Activated T-helper 1 cell treated with anti-CD3 and anti-CD28 coated beads, Interleukin-12 subunit alpha, Interleukin-12 subunit beta, Interleukin-2, Interleukin-4 antibody, amounts not matched to agents 30 ng/mL and 10 ng/mL and 1 ng/mL, durations not matched to agents 14 hours and 24 hours and 36 hours (primary cell): ENCODE measurements at places on chromosomes 4 and X.

DNA sequence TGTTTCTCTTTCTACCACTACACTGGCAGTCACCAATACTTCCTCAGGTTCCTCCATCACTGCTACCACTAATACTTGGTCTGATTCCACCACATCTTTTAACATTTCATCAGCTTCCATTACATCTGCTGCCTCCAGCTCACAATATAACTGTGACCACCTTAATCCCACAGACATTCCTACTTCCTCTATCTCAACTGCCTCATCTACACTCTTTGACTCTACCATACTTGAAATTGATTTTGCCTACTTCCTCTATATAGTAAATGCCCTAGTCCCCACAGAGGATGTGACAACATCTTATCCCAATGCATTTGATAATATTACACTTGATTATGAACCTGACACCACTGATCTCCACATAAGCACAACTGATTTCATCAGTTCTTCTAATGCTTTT lies 29.0 kb downstream of the OPRPN start:
- no peak overlapping the region for H3K27ac ChIP-seq
- H3K4me1 ChIP-seq = no peaks in the 10 kb centered on the region
- H3K27me3 ChIP-seq = no peaks in the 10 kb centered on the region
- no peak for DNase-seq

- no peaks in the 10 kb centered on the region for H3K4me1 ChIP-seq
- H3K4me3 ChIP-seq = no peak overlapping the region
- no peak overlapping the region for H3K27ac ChIP-seq
- H3K27me3 ChIP-seq = no peaks in the 10 kb centered on the region
- no peaks in the 10 kb centered on the region for H3K36me3 ChIP-seq
Measured at GRCh38 chr4:127469959-127470809, 162.6 kb upstream of the INTU start.

GRCh38 chrX:7262551-7262950 lies 114.6 kb upstream of the PUDP start:
- H3K4me3 ChIP-seq = no peak overlapping the region
- no peaks in the 10 kb centered on the region for H3K4me1 ChIP-seq
- H3K36me3 ChIP-seq = peaks cover 1% of the 10 kb centered on the region
- H3K27ac ChIP-seq = no peak overlapping the region
- H3K27me3 ChIP-seq = no peaks in the 10 kb centered on the region
- DNase-seq = no peak

GRCh38 chrX:5842601-5843000 lies 386.1 kb downstream of the NLGN4X start:
- H3K4me1 ChIP-seq = no peaks in the 10 kb centered on the region
- H3K4me3 ChIP-seq = no peak overlapping the region
- H3K36me3 ChIP-seq = no peaks in the 10 kb centered on the region
- no peak for DNase-seq
- no peak overlapping the region for H3K27ac ChIP-seq
- no peaks in the 10 kb centered on the region for H3K27me3 ChIP-seq

GRCh38 chr4:188606635-188607034 lies 467.4 kb downstream of the TRIML1 start:
- H3K27ac ChIP-seq = no peak overlapping the region
- no peak for DNase-seq
- H3K4me3 ChIP-seq = no peak overlapping the region
- H3K4me1 ChIP-seq = no peaks in the 10 kb centered on the region
- H3K36me3 ChIP-seq = no peaks in the 10 kb centered on the region

DNA sequence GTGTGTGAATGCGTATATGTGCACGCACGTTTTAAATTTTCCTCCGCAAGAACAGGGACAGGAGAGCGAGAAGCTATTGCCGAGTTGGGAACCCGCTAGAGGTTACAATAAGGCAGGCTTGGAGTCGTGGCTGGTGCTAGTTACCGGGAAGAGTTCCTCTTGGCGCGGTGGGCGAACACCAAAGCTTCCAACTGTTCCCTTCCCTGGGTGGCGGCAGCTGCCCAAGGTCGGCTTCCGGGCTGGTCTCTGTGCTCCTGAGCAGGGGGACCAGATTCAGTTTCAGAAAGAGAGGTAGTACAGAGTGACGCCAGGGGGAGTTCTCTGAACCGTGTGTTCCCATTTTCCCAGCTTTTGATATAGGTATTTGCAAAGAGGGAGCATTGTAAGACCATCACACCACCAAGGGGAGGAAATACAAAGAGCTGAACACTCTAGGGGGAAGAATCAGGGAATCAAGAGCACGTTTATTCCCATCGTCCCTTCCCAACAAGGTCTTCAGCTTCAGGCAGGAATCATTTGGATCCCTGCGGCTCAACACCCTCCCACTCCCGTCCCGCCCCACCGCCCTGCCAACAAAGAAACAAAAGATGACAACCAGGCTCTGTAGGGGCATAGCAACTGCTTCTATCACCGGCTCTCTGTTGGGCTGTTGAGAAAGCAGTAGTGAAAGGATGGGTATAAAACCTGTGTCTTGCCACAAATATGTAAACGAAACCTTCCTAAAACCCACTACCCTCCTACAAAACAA lies 113.6 kb upstream of the TEX13C start:
- peaks cover 50% of the 10 kb centered on the region for H3K27me3 ChIP-seq
- peaks cover 18% of the 10 kb centered on the region for H3K4me1 ChIP-seq
- peak overlapping the region; percentile 75 for H3K4me3 ChIP-seq
- no peak overlapping the region for H3K27ac ChIP-seq

- H3K36me3 ChIP-seq = no peaks in the 10 kb centered on the region
- DNase-seq = no peak
- H3K4me1 ChIP-seq = no peaks in the 10 kb centered on the region
- no peak overlapping the region for H3K4me3 ChIP-seq
Measured at GRCh38 chr4:99383833-99384392, 31.4 kb upstream of the ADH1C start.

DNA sequence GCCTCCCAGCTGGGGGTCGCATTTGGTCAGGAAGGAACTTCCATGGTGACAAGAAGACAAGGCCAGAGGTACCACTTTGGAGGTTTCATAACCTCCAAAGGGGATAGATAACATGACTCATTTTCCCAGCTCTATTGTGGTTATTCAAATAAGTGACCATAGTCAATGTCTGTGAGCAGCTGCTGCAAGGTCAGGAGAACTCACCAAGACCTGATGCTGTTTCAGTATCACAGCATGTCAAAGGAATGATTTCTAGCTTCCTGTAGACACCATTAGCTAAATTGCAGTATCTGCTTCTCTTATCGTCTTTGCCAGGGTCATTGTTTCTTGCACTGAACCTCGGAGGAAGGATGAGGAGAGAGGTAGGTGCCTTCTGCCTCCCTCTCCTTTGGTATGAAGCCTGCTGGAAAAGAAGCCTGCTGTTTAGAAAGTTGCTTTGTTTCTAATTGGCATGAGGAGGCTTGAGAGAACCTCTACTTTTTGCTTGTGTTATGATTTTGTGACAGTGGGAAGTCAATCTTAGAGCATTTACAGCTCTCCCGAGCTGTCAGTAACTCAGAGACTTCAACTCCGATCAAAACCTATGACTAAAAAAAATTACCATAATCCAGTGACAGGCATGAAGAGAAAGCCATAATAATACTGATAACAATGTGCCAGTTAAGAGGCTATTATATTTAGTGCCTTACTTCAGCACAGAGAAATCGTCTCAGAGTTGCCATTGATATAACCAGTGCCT lies 38.0 kb upstream of the GATB start:
- H3K4me1 ChIP-seq = no peaks in the 10 kb centered on the region
- H3K27ac ChIP-seq = no peak overlapping the region
- no peak for DNase-seq
- H3K27me3 ChIP-seq = peaks cover 14% of the 10 kb centered on the region
- no peaks in the 10 kb centered on the region for H3K36me3 ChIP-seq

DNA sequence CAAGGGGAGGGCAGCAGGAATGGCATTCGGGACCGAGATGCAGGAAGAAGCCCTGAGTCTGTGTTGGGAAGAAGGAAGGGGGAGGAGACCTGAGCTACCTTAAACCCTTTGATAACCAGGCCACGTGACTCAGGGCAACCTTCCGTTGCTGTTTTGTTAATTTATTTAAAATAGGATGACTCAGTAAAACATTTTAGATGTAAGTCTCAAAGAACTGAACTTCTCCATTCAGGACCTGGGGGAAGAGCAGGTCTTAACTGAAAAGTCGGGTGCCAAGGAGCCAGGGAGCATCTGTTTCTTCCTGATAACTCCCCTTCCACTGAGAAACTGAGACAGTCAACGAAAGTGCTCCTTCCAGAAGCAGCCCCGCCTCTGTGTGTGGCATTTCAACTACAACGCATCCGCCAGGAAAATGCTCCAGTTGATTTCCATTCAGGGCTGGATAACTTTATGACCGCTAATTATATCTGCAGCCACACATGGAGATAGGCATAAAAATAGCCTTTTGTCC lies 88.0 kb downstream of the IRF2 start:
- peak overlapping the region; percentile 59 for H3K27ac ChIP-seq
- no peak for DNase-seq
- H3K4me3 ChIP-seq = no peak overlapping the region
- H3K4me1 ChIP-seq = peaks cover 69% of the 10 kb centered on the region
- H3K36me3 ChIP-seq = peaks cover 63% of the 10 kb centered on the region

DNA sequence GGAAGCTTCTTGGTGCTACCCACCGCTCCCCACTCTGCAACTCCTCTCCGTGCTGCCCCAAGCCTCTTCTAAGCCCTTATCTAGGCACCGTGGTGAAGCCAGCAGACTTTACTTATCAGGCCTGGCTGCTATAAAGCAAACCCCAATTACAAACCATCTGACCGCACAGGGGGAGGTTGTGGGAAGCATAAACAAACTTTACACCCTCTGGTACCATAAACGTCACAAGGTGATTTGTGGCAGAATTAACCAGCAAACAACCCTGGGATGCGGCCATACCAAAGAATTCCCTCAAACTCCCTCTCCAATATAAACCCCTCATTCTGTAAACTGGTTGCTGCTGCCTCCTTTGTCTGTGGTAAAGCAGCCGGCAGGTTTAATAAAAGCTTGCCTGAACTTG lies 55.2 kb downstream of the MAGEC2 start:
- no peaks in the 10 kb centered on the region for H3K27me3 ChIP-seq
- no peak overlapping the region for H3K4me3 ChIP-seq
- H3K36me3 ChIP-seq = no peaks in the 10 kb centered on the region
- H3K4me1 ChIP-seq = no peaks in the 10 kb centered on the region

DNA sequence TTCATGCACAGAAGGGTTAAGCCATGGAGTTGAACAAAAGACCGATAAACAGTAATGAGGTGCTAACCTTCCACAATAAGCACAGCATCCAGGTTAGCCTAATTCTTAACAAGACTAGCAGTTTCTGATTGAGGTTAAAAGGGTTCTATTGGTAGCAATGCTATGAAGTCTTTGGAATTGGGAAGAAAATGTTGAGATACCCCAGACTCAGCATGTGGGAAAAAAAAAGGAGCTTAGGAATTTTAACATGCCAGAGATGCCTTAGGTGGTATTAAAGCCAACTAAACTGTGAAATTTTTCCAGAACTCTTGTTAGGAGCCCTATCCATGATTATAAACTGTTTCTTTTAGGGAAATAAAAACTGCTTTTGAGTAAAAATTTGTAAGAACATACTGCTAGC lies 391.7 kb downstream of the GABRG1 start:
- H3K36me3 ChIP-seq = no peaks in the 10 kb centered on the region
- H3K4me3 ChIP-seq = no peak overlapping the region
- no peak overlapping the region for H3K27ac ChIP-seq
- H3K4me1 ChIP-seq = no peaks in the 10 kb centered on the region

- H3K4me3 ChIP-seq = no peak overlapping the region
- peaks cover 9% of the 10 kb centered on the region for H3K4me1 ChIP-seq
- H3K36me3 ChIP-seq = peaks cover 6% of the 10 kb centered on the region
- H3K27me3 ChIP-seq = peaks cover 82% of the 10 kb centered on the region
Measured at GRCh38 chr4:173522160-173522950, 7.7 kb downstream of the HAND2 start.

- DNase-seq = no peak
- H3K4me1 ChIP-seq = no peaks in the 10 kb centered on the region
- H3K27me3 ChIP-seq = peaks cover 3% of the 10 kb centered on the region
- H3K27ac ChIP-seq = no peak overlapping the region
- no peak overlapping the region for H3K4me3 ChIP-seq
Measured at GRCh38 chrX:31366041-31366440, 294.2 kb upstream of the FTHL17 start.

GRCh38 chr4:175341203-175341755 lies 423.1 kb downstream of the ADAM29 start:
- DNase-seq = no peak
- H3K27me3 ChIP-seq = no peaks in the 10 kb centered on the region
- no peak overlapping the region for H3K27ac ChIP-seq
- H3K4me1 ChIP-seq = no peaks in the 10 kb centered on the region
- H3K4me3 ChIP-seq = no peak overlapping the region

- H3K4me3 ChIP-seq = peak within 1 kb of the TSS; percentile 100
- DNase-seq = peak; percentile 71
- peaks cover 2% of the 10 kb centered on the region for H3K4me1 ChIP-seq
- peak within 1 kb of the TSS; percentile 99 for H3K27ac ChIP-seq
- H3K27me3 ChIP-seq = no peaks in the 10 kb centered on the region
- H3K36me3 ChIP-seq = peaks cover 9% of the 10 kb centered on the region
Measured at GRCh38 chrX:3713225-3713936, at the start of gene PRKX. PRKX (minus strand) TSS chrX:3713649; CDS start chrX:3713253, 396 bp downstream.

DNA sequence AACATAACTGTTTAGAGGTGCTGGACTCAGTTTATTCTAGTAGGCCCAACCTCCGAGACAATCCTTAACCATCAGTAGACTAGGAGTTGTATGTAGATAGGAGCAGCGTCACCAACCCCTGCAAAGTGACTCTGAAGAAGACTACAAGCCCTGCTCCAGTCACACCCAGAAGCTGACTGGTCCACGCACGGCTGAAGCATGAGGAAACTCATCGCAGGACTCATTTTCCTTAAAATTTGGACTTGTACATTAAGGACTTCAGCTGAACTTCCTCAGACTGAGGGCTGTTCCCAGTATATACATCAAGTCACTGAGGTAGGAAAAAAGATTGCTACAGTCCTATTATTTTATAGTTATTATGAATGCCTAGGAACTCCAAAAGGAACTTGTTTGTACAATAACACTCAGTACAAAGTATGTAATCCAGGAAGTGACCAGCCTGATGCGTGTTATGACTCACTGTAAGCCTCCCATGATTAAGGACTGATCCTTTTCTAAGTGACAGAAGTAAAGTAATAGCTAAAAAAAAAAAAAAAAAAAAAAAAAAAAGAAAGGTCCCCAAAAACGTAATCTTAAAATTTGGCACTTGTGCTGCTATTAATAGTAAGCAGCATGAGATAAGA lies 41.6 kb upstream of the UGT2B7 start:
- no peaks in the 10 kb centered on the region for H3K36me3 ChIP-seq
- H3K27me3 ChIP-seq = no peaks in the 10 kb centered on the region
- no peak for DNase-seq

- no peak overlapping the region for H3K27ac ChIP-seq
Measured at GRCh38 chrX:147550217-147550616, 361.5 kb upstream of the FMR1 start.

GRCh38 chr4:2354760-2355159 lies 63.7 kb downstream of the ZFYVE28 start:
- H3K27ac ChIP-seq = no peak overlapping the region
- no peaks in the 10 kb centered on the region for H3K36me3 ChIP-seq
- H3K4me3 ChIP-seq = no peak overlapping the region
- no peak for DNase-seq

- no peak overlapping the region for H3K4me3 ChIP-seq
- H3K36me3 ChIP-seq = no peaks in the 10 kb centered on the region
- H3K4me1 ChIP-seq = no peaks in the 10 kb centered on the region
- DNase-seq = no peak
- no peak overlapping the region for H3K27ac ChIP-seq
Measured at GRCh38 chr4:67911141-67911540, 27.3 kb upstream of the TMPRSS11D start.
